ENCODE measurements at places on chromosomes 5 and 9.

DNA sequence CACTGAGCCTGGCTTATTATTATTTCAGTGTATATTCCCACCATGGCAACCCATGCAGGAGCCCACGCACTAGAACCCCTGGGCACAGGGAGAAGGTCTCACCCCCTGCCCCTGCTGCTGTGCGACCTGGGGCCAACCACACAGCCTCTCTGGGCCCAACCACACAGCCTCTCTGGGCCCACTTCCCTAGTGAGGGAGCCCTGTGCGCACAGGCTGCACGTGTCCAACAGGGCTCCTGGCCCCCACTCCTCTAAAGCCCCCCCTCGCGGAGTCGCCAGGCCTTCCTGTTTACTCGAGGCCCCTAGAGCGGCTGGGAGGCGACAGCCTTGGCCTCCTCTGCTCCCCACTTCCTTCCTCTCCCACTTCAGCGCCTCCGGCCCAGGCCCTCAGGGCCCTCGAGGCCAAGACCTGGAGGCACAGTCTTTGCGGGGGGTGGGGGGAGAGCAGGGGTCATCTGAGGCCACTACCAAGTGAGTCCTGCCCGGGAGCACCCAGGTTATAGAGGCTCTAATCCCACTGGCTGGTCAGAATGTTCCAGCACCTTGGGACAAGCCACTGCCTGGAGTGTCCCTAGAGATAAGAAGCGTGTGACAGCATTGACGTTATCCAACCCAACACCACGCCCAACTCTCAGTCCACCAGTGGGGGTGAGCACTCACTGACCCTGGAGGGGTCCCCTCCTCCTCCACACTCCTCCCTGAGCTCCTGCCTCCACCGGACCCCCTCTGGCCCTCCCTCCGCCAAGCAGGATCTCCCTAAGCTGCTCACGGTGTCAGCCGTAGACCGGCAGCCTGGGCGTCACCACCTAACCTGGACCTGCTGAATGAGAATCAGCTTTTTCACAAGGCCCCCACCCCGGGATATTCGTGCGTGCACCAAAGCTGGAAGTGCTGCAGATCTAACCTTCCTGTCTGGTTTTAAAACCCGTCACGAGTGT lies 7.9 kb upstream of the ENG start:
- no peak for DNase-seq

GRCh38 chr9:22206833-22207232 lies 197.7 kb upstream of the CDKN2B start:
- DNase-seq, result no peak

GRCh38 chr5:133122711-133123110 lies 70.9 kb downstream of the HSPA4 start:
- DNase-seq, result no peak

GRCh38 chr5:98128271-98128670 lies 645.2 kb upstream of the RGMB start:
- DNase-seq, result no peak

DNA sequence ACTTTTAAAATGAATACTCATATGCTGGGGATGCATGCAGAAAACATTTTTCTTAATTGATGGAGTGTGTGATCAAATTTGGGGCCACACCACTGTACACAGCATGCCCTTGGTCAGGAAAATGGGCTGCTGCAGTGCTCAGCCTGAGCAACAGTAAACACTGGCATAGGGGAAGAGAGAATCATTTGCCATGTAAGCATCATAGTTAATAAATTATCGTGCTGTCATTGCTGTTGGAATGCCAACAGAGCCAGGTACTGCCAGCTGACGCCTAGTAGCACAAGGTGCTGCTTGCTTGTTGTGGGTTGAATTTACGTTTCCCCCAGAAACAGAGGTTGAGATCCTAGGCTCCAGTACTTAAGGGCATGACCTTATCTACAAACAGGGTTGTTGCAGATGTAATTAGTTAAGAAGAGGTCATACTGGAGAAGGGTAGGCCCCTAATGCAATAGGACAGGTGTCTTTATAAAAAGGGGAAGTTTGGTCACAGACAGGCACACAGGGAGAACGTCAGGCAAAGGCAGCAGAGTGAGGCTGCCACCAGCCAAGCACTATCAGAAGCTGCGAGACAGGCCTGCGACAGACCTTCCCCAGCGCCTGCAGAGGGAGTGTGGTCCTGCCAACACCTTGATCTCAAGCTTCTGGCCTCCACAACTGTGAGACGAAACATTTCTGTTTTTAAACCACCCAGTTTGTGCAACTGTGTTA lies 25.3 kb downstream of the DAP start:
- DNase-seq, result peak; percentile 88

DNA sequence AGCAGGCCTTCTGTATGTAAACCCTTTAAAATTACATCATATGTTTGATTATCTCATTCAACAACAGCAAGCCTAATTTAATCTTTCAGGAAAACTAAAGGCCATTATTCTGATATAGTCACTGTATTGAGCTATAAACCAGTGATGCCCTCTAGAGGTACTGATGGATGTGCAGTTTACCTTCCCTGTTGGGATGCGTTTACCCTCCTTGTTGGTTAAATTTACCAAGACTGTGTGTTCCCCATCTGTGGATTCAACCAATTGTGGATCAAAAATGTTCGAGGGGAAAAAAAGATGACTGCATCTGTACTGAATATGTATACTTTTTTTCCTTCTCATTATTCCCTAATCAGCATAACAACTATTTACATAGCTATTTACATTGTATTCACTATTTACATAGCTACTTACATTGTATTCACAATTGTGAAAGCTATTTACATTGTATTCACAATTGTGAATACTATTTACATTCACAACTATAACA lies 3.7 kb upstream of the BAAT start:
- peak; percentile 20 for DNase-seq

- DNase-seq, result no peak
Measured at GRCh38 chr5:2701592-2701991, 49.9 kb downstream of the IRX2 start.

GRCh38 chr5:147321569-147321968 lies 86.7 kb downstream of the STK32A start:
- no peak for DNase-seq

DNA sequence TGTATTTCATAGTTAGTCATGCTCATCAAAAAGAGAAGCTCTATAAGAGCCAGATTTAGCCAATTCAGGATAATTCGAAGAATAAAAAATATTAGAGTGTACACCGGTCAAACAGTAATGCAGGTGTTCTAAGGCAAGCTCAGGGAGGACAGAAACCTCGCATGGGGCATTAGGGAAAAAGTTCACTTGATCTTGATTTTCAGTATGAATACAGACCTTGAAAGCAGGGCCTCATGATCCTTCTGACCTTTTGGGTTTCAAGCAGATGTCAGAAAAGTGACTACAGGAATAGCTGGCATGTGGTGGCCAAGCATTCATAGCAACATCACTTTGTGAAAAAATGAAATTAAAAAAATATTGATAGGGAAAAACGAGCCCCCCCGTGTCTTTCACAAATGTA lies 394.9 kb downstream of the KIF4B start:
- no peak for DNase-seq

All from NCI-H1694 treated with DMSO at 0.1 percent for 48 hours (cell line).